ENCODE measurements at places on chromosomes 5 and 9.

GRCh38 chr5:77146896-77147295 lies 59.8 kb upstream of the ZBED3 start:
- DNase-seq = no peak

GRCh38 chr9:13990994-13991393 lies 322.9 kb downstream of the NFIB start:
- DNase-seq = no peak

- no peak for DNase-seq
Measured at GRCh38 chr5:35640623-35641022, 23.0 kb downstream of the SPEF2 start.

DNA sequence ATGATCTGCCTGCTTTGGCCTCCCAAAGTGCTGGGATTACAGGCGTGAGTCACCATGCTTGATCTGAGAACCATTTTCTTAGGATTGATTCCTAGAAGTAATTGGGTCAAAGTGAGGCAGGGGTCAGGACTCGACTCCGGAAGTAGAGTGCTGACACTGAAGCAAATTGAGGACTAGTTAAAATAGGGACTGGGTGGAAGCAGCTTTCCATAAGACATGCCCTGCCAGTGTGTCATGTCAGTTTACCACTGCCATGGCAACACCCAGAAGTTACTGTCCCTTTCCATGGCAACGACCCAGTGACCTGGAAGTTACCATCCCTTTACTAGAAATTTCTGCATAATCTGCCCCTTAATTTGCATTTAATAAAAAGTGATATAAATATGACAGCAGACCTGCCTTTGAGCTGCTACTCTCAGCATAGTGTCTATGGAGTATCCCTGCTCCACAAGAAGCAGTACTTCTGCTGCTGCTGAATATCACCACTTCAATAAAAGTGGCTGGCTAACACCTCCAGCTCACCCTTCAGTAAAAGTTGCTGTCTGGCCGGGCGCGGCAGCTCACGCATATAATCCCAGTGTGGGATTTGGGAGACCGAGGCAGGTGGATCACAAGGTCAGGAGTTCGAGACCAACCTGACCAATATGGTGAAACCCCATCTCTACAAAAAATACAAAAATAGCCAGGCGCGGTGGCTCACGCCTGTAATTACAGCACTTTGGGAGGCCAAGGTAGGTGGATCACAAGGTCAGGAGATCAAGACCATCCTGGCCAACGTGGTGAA lies 47.8 kb upstream of the JADE2 start:
- no peak for DNase-seq

- DNase-seq = no peak
Measured at GRCh38 chr5:32428426-32428825, 16.1 kb downstream of the ZFR start.

- DNase-seq = no peak
Measured at GRCh38 chr5:38531518-38531917, 24.9 kb downstream of the LIFR start.

GRCh38 chr9:35481347-35481975 lies 8.4 kb upstream of the RUSC2 start:
- no peak for DNase-seq

- DNase-seq = no peak
Measured at GRCh38 chr5:64347309-64347708, 158.5 kb upstream of the RGS7BP start.
